Smooth muscle cell of trachea (primary cell): ENCODE measurements at places on chromosomes 5 and 9. TPM values are rescaled to one million over a fixed set of nuclear protein-coding genes. Genes with fewer than 3 reads are reported as not detected.

Gene TMEM215
- total RNA-seq = not detected in 2 replicates

Gene S100Z
- total RNA-seq = not detected in 2 replicates

Gene EQTN
- total RNA-seq = not detected in 2 replicates

Gene PCDHA9
- under 0.01 TPM in 2 replicates for total RNA-seq

Gene OMD
- total RNA-seq = 0.33 and 0.73 TPM in 2 replicates

Gene GRAMD2B
- total RNA-seq = 9.5 and 10.6 TPM in 2 replicates

Gene DND1
- total RNA-seq = 0.17 and 0.29 TPM in 2 replicates

Gene PAX5
- total RNA-seq = not detected in 2 replicates

Gene MARCOL
- total RNA-seq = not detected in 2 replicates

Gene WDR36
- total RNA-seq = 81.6 and 96.4 TPM in 2 replicates

Gene LCN12
- not detected in 2 replicates for total RNA-seq
